Glomerular endothelial cell (primary cell): ENCODE measurements at places on chromosomes 12 and 14.

- no peak for DNase-seq
Observed at GRCh38 chr14:79543348-79543747, 668.0 kb downstream of the DIO2 start.

DNA sequence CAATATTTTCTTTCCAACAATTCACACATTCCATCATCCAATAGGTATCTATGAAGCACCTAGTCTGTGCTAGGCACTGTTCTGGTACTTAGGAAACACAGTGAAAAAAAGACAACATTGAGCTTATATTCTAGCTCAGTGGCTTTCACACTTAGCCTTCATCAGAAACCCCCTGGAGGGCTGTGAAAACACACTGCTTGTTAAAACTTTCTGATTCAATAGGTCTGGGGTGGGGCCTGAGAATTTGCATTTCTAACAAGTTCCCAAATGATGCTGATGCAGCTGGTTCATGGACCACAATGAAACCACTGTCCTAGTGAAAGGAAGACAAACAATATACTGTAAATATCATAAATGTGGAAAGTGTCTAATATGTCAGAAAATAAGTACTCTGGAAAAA is 5.9 kb downstream of the VTI1B start:
- no peak for DNase-seq

DNA sequence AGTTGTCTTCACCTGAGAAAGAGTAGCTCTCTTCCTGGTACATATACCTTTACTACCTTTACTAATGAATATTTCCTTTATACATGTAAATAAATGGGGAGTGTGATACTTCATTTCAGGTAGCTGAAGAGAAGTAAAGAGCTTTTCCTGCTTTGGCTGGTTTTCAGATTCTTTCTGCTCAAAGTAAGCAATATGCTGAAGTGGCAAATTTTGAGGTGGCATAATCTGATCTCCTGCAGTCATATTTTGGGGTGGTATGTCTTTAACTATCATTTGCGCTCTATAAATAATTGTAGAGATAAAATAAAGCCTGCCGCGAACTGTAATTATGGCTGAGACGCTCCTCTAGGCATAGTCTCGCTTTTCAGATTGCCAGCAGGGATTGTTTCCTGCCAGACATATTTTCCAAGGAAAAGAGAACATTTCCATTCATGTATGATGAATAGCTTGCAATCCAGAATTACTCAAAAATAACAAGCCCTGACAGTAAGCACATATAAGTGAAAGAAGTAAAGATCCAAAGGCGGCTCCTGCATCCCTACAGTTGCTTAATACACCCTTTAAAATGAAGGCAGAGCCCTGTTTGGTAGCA is 200.7 kb downstream of the C12orf50 start:
- no peak for DNase-seq

DNA sequence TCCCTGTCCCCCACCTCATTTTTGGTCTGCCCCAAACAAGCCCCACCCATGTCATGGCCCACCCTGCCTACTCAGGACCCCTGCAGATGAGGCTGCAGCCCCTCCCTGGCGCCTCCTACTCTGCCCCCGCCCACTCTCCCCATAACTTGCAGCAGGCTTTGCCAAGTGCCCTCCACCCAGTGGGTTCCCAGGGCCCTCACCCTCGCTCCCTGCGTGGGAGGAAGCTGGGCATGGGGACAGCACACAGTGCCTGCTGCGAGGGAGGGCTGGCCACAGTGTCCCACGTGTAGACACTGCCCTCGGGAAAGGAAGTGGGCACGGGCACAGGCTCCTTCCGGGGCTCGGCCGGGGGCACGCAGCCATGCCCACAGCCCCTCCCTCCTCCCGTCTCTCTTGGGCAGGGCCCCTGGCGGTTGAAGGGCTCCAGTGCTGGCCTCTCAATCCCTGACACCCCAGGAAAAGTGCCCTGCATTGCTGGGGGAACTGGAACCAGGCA is 9.4 kb downstream of the AKT1 start:
- DNase-seq = no peak

DNA sequence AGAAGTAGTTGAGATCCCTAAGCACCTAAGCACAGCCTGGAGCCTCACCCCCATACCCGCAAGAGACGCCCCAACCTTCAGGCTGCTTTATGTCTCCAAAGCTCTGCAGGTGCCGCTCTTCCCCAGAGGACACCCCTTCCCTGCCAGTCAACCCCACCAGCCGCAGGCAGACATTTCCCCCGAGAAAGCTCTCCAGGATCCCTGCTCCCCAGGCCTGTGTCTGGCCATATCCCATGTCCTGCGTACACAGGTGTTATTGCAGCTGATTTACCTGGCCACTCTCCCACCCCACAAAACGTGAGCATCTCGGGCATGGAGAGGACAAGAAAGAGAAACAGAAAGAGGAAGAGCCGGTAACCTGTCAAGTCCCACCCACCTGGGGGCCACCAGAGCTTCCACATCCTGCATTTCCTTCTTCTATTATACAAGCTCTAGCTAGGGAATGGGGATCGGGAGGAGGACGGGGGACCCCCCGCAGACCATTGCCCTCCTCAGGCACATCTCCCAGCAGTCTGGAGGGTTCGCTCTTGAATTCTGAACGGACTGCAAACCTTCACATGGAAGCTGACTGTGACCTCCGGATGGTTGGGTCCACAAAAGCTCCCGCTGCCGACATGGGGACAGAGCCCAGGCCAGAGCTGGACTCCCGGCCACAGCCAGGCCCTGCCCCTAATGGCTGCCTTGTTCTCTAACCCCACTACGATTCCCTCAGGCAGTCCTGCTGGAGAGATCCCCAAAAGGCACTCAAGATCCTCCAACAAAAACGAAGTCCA is 17.6 kb downstream of the CCDC88C start:
- no peak for DNase-seq

DNA sequence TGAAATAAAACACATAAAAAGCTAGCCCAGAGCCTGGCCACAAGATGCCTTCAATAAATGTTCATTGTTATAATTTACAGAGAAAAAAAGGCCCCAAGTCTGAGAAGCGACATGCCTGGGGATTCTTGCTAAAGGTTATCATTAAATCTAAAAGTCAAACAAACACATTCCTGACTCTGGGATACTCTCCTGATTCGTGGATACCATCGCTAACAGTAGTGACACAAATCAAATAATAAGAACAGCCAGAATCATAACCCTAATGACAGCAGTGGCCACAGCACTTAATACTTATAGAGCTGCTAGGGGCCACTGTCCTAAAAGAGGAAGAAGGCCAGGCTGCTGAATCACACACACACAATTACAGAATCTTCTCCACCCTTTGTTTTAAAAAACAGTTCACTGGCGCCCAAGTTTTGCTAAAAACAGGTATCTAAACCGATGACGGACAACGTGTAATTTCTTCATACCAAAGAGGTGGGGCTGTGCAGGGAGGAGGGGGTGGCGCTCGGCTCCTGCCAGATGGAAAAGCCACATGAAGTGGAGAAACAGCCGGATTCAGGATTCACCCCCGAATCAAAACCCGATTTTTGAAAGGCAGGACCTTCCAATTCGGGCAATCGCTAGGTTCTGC is 1.2 kb downstream of the CLIP1 start:
- DNase-seq = no peak

DNA sequence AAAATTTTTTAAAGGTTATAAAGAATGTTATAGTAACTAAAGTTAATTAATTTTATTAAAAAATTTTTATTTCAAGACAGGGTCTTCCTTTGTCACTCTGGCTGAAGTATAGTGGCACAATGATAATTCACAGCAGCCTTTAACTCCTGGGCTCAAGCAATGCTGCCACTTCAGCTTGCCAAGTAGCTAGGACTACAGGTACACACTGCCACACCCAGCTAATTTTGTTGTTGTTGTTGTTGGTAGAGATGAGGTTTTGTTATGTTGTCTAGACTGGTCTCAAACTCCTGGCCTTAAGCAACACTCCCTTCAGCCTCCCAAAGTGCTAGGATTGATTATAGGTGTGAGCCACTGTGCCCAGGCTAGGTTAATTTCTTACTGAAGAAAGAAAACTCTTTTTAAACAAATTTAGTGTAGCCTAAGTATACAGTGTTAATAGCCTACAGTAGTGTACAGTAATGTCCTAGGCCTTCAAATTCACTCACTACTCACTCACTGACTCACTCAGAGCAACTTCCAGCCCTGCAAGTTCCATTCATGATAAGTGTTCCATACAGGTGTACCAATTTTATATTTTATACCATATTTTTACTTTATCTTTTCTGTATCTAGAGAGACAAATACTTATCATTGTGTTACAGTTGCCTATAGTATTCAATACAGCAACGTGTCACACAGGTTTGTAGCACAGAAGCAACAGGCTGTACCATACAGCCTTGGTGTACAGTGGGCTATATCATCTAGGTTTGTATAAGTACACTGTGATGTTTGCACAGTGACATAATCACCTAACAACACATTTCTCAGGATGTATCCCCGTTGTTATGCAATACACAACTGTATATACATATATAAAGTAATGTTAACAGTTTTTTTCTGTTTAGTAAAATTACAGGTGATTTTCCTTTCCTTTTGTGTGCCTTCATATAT is 24.7 kb upstream of the DNAAF2 start:
- DNase-seq = no peak

- no peak for DNase-seq
Observed at GRCh38 chr12:47838286-47838931, 18.7 kb upstream of the HDAC7 start.

DNA sequence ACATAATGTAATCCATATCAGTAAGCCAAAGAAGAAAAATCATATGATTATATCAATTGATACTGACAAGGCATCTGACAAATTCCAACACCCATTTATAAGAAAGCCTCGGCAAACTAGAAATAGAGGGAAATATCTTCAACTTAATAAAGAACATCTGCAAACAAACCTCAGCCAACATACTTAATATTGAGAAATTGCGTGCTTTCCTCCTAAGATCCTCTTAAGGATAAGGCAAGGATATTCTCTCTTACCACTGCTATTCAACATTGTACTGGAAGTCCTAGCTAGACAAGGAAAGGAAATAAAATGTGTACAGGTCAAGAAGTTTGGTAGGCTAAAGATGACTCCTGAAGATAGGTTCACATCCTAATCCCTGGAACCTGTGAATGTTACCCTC is 115.9 kb downstream of the DERA start:
- no peak for DNase-seq

DNA sequence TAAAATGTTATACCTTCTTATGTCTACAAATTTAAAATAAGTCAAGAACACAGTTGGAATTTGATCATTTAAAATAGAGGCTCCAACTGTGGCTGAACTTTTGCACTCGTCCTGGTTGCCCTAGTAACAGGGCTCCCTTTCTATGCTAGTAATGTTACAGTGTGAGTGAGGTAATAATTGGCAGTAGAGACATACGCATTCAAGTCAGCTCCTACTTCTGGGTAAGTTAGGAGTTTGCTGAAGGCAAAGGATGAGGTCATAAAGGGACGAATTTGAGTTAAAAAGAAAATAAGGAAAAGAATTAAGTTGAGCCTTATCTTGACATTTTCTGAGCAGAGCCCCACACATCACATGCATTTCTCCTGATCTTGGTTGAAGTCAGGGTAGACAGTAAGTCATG is 129.1 kb downstream of the TMEM117 start:
- DNase-seq = no peak

- no peak for DNase-seq
Observed at GRCh38 chr12:9753073-9753472, 7.6 kb downstream of the CD69 start.

- no peak for DNase-seq
Observed at GRCh38 chr12:93980711-93981110, 167.7 kb upstream of the PLXNC1 start.

DNA sequence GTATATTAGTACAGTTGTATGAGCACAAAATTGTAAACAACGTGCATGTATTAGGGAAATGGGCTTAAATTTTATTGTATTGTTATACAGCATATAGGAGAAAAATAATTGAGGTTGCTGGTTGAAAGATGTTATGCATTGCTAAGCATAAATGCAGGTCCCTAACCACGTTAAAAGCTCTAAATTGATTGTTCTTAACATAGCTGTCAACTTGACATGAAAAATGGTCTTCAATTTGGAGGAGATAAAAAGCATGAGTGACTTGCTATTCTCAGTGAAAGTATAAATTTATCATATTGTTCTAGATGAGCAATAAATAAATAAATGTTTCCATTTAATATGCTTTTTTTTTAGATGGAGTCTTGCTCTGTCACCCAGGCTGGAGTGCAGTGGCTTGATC is 506.6 kb upstream of the ATXN7L3B start:
- no peak for DNase-seq

- DNase-seq = no peak
Observed at GRCh38 chr12:104716172-104716571, 241.9 kb downstream of the SLC41A2 start.

DNA sequence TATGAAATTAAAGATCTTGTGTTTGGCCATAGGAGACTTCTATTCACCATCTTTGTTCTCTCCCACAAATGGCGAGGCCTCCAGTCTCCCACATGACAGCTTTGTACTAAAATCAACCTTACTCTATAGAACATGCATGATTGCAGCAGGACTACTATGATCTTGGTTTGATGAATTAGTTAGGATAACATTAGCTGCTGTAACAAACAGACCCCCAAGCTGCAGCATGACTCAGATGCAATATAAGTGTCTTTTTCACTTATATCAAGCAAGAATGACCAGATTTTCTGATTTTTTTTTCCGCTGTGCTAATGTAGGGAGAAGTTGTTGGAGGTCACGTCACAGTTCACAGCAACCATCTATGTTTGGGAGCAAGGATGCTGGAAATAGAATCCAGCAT is 10.8 kb upstream of the OAS3 start:
- DNase-seq = no peak

DNA sequence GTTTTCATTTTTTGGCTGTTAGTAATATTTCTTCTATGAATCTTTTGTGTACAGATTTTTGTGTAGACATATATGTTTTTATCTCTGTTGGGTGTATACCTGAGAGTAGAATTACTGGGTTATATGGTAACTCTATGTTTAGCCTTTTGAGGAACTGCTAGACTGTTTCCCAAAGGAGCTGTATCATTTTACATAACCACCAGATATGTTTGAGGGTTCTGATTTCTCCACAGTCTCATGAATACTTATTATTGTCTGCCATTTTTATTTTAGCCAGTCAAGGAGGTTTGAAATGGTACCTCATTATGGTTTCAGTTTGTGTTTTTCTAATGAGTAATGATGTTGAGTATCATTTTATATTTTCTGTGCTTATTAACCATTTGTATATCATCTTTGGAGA is 1.9 kb downstream of the PCNX4 start:
- no peak for DNase-seq

- DNase-seq = no peak
Observed at GRCh38 chr12:89801284-89801683, 92.6 kb upstream of the ATP2B1 start.

- no peak for DNase-seq
Observed at GRCh38 chr12:96421014-96421413, 20.8 kb upstream of the CDK17 start.

- DNase-seq = no peak
Observed at GRCh38 chr12:47409310-47409987, 296.4 kb downstream of the RPAP3 start.
